ENCODE measurements at places on chromosomes 5 and 9. TPM values are rescaled to one million over a fixed set of nuclear protein-coding genes. Genes with fewer than 3 reads are reported as not detected.

Gene OTP
- total RNA-seq = 0.12 TPM

Gene IL5
- total RNA-seq = not detected

Gene CHSY3
- 0.10 TPM for total RNA-seq

Gene DAP
- 55.5 TPM for total RNA-seq

Gene DDX4
- not detected for total RNA-seq

Gene RASGRF2
- 2.3 TPM for total RNA-seq

Gene FBXO10
- 7.8 TPM for total RNA-seq

Gene MPDZ
- 10.6 TPM for total RNA-seq

Gene CARD6
- total RNA-seq = 3.3 TPM

Gene TJP2
- total RNA-seq = 5.1 TPM

Gene CYFIP2
- 21.5 TPM for total RNA-seq

Gene OBP2B
- not detected for total RNA-seq

Gene GTF3C4
- 18.8 TPM for total RNA-seq

Gene PALM2AKAP2
- 0.06 TPM for total RNA-seq

Gene DRD1
- 0.24 TPM for total RNA-seq

Gene FBLL1
- not detected for total RNA-seq

Gene SFXN1
- total RNA-seq = 84.6 TPM

Measured in A549 treated with ZK216348 at 1 μM for 4 hours (cell line).